Right renal cortex interstitium (tissue), 3 donors: ENCODE measurements at places on chromosomes 5 and 9.

GRCh38 chr9:117734523-117735314 is 30.5 kb downstream of the TLR4 start:
- DNase-seq: no peak

- no peak for DNase-seq
Measured at GRCh38 chr5:110844251-110844650, 105.4 kb downstream of the SLC25A46 start.

GRCh38 chr5:56460681-56461191 is 227.6 kb upstream of the ANKRD55 start:
- DNase-seq: no peak

DNA sequence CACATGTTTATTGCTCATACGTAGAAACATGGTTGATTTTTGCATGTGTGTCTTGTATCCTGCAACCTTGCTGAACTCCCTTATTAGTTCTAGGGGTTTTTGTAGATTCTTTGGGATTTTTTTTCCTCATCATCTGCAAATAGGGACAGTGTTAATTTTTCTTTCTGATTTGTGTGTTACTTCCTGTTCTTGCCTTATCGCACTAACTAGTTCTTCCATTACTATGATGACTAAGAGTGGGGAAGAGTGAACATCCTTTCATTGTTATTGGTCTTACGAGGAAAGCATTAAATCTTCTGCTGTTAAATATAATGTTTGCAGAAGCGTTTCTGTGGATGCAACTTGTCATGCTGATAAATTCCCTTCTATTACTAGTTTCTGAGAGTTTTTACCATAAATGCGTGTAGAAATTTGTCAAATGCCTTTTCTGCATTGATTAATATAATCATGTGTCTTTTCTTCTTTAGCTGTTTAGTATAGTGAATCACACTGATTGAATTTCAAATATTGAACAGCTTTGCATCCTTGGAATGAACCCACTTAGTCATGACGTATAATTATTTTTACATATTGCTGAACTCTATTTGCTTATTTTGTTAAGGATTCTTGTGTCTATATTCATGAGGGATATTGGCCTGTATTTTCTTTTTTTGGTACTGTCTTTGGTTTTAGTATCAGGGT is 32.1 kb upstream of the RNF130 start:
- no peak for DNase-seq

DNA sequence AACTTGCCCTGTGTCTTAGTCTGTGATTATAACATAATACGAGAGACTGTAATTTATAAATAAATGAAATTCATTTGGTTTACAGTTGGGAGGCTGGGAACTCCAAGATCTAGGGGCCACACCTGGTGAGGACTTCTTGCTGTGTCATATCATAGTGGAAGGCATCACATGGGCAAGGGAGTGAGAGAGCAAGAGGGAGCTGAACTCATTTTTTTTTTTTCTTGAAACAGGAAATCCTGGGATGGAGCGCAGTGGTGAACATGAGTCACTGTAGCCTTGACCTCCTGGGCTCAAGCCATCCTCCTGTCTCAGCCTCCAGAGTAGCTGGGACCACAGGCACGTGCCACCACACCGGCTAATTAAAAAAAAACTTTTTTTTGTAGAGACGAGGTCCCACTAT is 7.2 kb downstream of the MLANA start:
- no peak for DNase-seq

GRCh38 chr5:131640043-131640856 is 5.2 kb upstream of the RAPGEF6 start:
- no peak for DNase-seq

DNA sequence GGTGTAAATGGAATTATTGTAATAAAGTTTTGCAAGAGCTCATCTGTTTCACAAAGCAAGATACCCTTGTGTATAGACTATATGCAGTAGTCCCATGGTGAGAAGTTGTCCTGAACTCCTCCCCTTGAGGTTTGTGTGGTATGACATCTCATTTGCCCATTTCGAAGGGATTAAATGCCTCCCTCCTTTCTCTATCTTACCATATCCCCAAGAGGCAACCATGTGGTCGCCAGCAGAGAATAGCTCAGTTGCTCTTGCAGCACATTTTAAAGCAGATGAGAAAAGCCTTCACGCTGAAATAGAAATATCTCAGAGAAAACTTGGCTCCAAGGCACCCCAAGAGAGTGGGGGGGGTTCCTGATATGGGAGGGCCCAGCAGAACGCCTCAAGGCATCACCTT is 4.6 kb downstream of the SEMA6A start:
- no peak for DNase-seq

DNA sequence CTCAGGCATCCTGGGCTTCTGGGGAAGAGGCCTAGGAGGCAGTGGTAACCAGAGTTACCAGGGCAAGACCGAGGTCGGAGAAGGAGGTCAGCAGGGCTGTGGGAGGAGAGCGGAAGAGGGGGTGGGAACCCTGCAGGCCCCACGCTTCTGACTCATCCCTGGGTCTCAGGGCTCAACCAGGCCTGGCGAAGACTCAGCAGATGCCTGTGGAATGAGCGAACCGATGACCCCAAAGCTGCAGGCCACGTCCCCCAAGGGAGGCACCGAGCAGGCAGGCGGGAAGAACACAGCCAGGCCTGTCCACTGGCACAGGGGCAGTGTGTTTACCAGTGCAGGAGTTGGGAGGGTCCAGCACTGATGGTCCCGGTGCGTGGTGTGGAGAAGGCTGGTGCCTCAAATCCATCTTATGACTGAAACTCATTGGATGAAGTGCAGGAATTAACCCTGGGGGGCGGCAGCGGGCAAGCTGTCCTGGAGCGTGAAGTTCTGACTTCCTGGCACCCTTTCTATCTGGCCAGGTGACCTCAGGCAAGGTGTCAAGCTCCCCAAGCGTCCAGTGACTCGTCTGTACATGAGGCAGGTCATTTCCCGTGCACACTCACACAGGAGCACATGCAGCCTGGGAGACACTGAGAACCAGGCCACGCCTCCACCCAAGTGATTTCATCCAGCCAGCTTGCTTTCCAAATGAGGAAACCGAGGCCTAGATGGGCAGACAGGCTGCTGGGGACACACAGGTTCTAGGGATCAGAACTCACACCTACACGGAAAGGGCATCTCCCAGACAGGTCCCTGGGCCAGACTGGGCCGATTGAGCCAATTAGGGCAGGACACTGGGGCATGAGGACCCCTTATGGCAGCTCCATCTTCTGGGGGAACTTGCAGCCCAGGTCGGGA is 69.1 kb downstream of the ADAMTS2 start:
- DNase-seq: no peak
